ENCODE measurements at places on chromosomes 7 and 10. TPM values are rescaled to one million over a fixed set of nuclear protein-coding genes. Genes with fewer than 3 reads are reported as not detected.

FAM131B gene
- total RNA-seq, result 1.6 TPM

FAM13C gene
- 3.4 TPM for total RNA-seq

KCNIP2 gene
- total RNA-seq, result 1.1 TPM

NEUROG3 gene
- total RNA-seq, result not detected

DNAJC12 gene
- 2.5 TPM for total RNA-seq

Data from aortic smooth muscle cell (primary cell).